ENCODE measurements at places on chromosomes 13 and 19.

GRCh38 chr19:52343548-52343947 is 7.5 kb downstream of the ZNF610 start:
- DNase-seq: peak; percentile 35

- DNase-seq: no peak
These were observed 13.6 kb upstream of the SHC2 start for GRCh38 chr19:474126-475078.

DNA sequence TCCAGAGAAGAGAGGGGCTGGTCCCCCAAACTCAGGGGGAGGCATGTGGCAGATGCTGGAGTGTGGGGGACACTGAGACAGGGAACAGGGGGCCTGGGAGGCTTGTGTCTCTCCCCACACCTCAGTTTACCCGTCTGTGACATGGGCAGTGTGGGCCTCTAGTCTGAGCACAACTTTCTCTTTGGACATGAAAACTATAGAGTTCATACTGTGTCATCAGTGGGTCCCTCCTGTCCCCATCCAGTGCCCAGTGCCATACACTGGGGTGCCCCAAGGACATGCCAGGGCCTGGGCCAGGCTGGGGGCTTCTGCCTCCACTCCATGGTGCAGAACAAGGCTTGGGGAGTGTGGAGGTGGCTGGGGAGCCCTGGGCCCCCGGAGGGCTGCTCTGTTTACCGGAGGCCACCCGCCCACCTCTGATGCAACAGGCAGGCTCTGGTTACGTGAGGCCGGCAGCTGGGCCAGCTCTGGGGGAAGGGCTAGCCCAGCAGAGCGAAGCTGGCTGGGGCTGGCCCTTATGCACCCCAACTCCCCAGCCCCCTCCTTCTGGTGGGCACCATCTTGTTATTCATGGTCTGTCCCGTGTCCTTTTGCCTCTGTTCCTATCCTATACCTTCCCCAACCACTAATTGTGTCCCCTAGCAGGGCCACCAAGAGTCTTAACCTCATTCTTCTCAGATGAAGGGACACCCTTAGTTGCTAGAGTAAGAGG is 1.9 kb upstream of the MEF2B start:
- no peak for DNase-seq

DNA sequence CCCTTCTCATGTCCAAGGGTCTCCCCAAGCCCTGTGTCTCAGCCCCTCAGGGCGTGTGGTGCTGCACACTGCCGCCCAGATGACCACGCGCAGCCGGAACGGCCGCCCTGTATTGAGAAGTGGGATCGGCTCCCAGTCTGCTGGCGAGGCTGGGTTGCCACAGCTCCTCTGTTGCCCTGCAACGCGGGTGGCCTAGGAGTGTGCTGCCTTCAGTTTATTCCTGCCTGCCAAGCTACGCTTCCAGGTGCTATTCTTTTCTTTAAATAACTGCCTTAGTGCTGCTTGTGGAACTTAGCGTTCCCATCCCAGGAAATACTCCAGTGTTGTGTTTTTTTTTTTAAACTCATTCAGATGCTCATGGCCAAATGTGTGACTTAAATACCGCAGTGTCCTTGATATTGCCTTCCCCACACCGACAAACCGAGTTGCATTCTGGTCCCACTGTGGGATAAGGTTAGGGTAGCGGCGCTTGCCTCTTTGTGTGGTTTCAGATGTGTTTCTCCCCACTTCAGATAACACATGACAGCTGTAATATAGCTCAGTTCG is 16.6 kb downstream of the ACTN4 start:
- DNase-seq: peak; percentile 71

DNA sequence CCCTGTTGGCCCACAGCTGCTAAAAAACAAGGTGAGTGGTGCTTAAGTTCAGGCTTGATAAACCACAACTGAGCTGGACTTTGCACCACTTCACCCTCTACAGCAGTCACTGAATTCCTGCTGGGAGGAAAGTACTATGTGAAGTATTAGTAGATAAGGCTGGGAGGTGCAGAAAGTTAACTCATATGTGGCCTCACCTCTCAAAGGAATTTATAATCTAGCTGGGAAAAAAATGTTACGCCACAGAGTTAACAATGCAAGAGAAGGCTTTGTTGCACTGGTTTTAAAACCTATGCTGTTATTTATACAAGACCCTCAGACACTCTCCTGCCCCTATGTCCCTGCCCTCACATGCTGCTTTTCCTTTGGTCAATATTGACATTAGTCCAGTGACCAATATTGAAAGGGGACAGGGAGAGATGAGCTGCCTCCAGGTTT is 60.9 kb downstream of the LIG4 start:
- DNase-seq: no peak

GRCh38 chr19:11495481-11495880 is 10.2 kb downstream of the ZNF653 start:
- DNase-seq: no peak

GRCh38 chr19:53977429-53977990 is 13.9 kb upstream of the CACNG6 start:
- DNase-seq: peak; percentile 88

GRCh38 chr13:60654415-60654814 is 257.4 kb downstream of the TDRD3 start:
- DNase-seq: peak; percentile 38

DNA sequence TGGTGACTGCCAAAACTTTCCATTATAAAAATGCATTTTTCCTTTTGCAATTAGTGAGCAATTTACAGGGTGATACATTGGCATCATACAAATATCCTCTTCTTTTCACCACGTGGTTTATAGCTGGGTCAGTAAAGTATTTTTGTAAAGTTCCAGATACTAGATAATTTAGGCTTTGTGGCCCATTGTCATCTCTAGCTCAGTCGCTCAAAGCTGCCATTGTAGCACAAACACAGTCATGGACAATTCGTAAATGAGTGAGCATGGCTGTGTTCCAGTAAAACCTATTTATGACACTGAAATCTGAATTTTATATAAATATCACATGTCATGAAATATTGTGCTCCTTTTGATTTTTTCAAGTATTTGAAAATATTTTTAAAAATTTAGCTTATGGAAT is 162.9 kb downstream of the USP12 start:
- peak; percentile 55 for DNase-seq

- DNase-seq: no peak
These were observed 16.9 kb downstream of the CERS1 start for GRCh38 chr19:18878858-18879578.

- DNase-seq: no peak
These were observed 49.7 kb downstream of the CRTC1 start for GRCh38 chr19:18733196-18733647.

DNA sequence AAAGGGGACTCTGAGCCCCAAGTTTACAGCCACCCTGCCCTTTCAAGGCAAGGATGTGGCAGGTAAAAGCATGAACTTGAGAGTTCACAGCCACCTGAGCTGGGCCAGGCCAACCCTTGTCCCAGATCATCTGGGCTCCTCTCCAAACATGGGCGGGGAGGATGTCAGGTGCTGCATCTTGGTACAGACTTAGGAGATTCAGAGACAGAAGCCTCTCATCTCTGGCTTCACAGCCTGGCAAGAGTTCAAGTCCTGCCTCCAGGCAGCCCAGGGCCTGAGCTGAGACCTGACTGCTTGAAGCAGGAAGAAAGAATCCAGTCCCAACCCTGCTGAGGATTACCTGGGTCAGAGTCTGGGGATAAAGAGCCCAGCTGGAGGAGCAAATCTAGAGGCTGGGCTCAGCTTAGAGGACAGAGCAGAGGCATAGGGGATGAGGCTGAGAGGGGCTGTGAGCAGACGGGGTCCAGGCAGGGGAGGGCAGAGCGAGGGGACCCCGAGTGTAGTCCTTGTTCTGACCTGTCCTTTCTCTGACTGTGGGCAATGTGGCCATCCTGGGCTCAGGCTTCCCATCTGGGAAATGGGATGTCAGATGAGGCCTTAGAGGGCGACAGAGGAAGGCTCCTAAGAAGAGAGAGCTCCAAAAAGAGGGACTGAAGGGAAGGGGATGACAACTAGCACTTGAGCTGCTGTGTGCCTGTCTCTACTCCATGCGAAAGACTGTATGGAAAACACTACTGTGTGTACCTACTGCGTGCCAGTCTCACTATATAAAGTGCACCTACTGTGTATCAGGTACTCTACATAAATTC is 6.6 kb upstream of the OR10H5 start:
- DNase-seq: peak; percentile 7

- no peak for DNase-seq
These were observed 32.2 kb upstream of the TNFAIP8L1 start for GRCh38 chr19:4606921-4607678.

DNA sequence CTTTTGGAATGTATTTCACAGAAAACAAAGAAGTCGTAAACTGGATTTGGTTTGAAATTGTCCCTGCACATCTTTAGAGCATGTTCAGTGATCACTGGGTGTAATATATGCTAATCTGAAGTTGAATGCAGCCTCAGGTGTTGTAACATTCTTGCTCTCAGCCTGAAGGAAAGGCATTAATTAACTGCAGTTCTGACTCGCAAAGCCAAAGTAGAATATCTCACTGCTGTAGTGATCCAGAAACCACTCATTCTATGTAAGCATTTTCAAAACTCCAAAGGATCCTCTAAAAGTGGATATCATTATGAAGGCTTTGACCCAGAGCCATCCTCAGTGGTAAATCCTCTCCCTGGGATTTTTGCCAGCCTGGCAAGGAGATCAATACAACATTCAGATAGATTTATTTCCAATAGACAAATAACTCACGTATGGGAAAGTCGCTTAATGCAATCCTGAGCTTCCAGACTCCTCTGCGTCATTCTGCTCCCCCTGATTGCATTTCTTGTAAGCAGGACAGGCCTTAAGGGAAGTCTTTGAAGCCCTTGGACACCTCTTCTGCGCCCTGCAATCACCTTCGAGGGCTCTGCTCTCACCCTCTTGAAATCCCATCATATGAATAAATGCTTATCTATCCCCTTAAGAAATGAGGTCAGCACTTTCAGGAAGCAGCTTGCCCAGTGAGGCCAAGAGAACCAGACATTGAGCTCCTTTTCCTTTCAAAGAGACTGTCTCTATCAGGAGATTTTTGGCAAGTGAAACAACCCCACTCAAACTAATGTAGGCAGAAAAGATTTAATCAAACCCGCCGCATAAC is 301.7 kb upstream of the NBEA start:
- no peak for DNase-seq

- DNase-seq: peak; percentile 40
These were observed 320.6 kb downstream of the FOXO1 start for GRCh38 chr13:40345654-40346372.

- no peak for DNase-seq
These were observed 13.5 kb downstream of the FPR3 start for GRCh38 chr19:51808333-51808986.

GRCh38 chr19:45815481-45816216 is 541 bp upstream of the RSPH6A start:
- no peak for DNase-seq

DNA sequence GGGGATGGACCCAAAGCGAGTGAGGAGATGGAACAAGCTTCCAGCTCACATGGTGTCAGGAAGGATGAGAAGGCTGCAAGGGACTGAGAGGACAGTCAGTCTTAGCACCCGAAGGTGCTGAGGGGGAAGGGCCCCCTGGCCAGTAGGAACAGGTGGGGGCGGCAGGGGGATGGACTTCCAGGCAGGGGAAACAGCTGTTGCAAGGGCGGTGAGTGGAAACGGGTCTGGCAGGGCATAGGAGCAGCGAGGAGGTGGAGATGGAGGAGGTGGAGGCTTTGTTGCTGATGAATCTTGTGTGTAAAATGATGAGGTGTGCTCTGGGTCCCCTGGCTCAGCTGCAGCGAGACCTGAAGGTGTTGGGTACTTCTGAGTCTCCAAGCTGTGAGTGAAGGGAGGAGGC is 1.2 kb downstream of the MAP1S start:
- no peak for DNase-seq

- peak; percentile 2 for DNase-seq
These were observed 135.7 kb downstream of the DIAPH3 start for GRCh38 chr13:60028021-60028420.

- no peak for DNase-seq
These were observed 10.5 kb upstream of the ATP11A start for GRCh38 chr13:112679381-112679780.

GRCh38 chr19:45863840-45864628 is at the start of gene FOXA3:
TSS of gene FOXA3 (plus strand) at chr19:45864326. CDS start at chr19:45864457, 131 bp downstream.
- no peak for DNase-seq

GRCh38 chr19:32208060-32208459 is 137.3 kb upstream of the ZNF507 start:
- no peak for DNase-seq

GRCh38 chr19:47447470-47448359 is 24.0 kb downstream of the SLC8A2 start:
- DNase-seq: peak; percentile 16

GRCh38 chr19:34847393-34847792 is 74.4 kb upstream of the ZNF599 start:
- DNase-seq: no peak

Measured in globus pallidus (tissue), 1 donor.